ENCODE measurements at places on chromosomes 6 and 20.
A peak's percentile ranks its signal among the peaks of the same experiment; 100 is the strongest.

DNA sequence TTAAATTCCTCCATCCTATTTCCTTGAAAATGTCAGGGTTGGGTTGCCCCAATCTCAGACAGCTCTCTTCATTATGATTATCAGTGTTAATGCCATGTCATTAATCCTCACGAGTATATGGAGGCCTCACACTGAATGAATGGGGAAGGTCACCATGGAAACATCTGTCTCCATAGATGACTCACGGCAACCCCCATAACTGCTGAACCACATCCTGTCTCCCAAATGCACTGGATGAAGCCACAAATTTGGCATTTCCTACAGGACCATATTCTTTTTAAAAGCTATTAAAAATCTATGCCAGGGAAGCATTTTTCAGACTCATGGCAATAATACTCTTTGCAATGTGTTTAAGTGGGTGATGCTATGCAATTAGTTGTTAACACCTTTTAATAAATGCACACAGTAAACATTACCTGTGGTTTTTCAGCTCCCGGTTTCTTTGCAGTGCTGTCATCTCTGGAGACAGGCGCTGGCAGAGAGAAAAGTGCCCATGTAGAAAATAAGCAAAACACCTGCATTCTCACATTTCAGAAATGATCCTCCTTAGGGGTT is 80.1 kb upstream of the PTPRK start:
- no peak for DNase-seq

GRCh38 chr6:122678841-122679240 is 68.6 kb downstream of the PKIB start:
- DNase-seq: no peak

DNA sequence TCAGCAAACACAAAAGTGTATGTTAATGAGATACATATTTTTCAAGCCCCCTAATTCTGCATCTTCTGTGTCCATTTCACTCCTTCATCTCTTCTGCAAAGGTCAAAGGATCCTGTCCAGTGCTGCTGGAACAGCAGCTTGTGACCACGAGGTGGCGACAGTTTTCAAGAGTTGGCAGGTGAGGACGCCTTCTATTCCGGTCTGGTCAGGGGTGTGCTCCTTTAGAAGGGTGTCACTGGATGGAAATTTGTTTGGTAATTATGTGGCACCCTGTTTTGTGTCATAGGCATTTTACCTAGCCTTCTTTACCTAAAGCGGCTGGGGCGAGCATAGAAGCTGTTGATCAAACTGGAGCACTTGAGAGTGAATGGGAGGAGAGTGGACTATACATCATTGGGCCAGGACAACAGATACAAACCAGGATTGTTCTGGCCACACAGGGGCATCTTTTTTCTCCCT is 32.9 kb upstream of the ERVFRD-1 start:
- peak; percentile 29 for DNase-seq

GRCh38 chr6:156848533-156848932 is 71.4 kb downstream of the ARID1B start:
- no peak for DNase-seq

DNA sequence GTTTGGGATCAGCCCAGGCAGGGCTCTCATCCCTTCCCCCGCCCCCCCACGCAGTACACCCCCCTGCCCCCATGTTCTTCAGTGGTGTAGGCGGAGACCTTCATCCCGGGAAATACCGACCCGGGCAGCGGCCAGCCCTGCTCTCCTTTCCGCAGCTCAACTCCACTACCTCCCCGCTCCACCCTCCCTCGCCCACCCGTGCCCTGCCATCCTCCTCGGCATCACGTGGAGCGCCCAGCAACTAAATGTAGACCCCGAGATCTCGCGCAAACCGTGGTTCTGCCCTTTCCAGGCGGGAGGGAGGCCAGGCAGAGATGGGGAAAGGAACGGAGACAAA is 1932.2 kb upstream of the DEFB115 start:
- no peak for DNase-seq

DNA sequence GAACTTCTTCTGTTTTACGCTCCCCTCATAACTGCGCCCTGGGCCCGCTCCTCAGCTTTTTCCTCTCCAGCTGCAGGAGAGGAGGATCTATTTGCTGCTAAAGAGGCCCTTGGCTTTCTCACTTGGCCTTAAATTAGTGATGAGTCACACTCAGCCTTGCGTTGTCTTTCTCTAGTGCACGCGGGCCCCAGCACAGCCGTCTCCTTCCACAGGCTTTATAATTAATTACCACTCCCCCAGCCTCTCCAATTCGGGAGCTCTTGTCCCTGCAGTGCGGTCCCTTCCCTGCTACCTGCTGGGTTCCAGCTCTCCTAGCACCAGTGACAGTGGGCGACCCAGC is 25.2 kb downstream of the PACSIN1 start:
- no peak for DNase-seq

DNA sequence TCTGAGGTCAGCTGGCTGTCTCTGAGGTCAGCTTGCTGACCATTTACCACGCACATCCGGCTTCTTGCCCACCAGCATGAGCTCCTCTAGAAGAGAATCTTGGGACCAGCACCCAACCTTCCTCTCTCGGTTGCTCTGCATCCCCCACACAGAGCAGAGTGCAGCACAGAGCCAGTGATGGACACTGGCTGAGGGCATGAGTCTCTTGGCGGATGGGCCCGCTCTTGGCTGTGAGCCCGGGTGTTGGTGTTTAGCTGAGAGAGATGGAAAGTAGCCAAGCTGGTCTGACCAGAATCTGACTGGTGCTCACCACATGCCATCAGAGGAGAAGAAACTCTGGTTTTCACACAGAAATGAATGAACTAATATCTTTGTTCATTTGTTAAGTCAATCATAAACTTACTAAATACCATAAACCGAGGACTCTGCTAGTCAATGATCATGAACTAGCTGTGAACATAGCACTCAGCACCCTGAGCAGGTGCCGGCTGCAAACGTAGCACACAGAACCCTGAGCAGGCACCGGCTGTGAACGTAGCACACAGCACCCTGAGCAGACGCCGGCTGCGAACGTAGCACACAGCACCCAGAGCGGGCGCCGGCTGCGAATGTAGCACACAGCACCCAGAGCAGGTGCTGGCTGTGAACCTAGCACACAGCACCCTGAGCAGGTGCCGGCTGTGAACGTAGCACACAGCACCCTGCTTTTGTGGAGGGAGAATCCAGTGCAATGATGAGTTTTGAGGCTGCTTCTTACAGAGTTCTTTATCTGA is 10.4 kb upstream of the THBS2 start:
- DNase-seq: no peak

DNA sequence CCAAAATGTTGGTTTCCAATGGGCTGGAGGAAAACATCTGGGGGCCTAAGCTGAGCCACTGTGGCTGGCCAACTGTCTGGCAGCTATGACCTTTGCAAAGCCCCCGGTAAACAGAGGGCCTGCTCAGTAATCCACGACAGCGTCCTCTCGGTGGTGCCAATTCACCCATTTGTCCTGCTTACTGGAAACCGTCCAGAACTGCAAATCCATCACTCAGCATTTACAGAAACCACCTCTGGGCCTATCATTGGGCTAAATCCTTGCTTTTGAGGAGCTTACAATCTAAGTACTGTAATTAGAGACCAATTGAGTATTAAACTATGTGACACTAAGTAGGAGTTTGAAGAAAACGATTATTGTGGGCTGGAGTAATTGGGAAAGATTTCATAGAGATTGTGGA is 31.0 kb downstream of the ADAT2 start:
- DNase-seq: no peak

DNA sequence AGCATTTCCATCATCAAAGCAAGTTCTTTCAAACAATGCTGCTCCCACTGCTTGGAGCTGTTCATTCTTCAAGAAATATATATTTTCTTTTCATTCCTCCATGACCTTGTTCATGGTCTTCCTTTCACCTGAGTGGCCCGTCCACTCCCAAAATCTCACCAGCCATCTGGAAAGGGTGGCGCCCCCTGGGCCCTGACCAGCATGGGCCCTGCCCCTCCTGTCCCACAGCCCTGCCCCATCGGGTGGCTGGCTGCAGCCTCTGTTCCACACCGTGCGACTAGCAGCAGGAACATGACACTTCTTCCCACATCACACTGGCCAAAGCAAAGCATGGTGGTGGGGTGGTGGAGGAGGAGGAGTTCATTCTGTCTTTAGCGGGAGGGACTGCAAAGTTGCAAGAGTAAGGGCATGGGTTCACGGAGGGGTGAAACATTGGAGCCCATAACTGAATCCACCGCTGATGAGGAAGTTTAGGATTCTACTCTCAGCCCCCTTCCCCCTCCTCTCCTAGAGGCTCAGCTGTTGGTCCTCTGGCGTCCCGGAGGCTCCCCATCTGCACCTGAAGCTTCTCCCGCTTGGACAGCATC is 195.2 kb upstream of the SLC24A3 start:
- no peak for DNase-seq

DNA sequence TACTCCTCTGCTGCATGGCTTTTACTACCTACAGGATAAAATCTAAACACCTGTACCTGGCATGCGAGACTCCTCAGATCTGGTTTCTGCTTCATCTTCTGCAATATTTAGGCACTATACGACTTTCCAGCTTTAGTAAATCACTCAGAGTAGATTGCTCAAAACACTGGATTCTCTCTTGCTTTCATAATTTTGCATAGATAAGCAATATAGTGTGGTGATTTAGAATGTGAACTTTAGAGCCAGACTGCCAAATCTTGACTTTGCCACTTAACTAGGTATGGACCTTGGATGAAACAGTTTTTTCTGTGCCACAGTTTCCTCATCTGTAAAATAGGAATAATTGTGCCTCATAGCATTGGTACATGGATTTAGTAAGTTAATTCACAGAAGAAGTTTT is 28.9 kb downstream of the CEP57L1 start:
- DNase-seq: no peak

- no peak for DNase-seq
These were observed 540.7 kb downstream of the HAO1 start for GRCh38 chr20:7399575-7399974.

DNA sequence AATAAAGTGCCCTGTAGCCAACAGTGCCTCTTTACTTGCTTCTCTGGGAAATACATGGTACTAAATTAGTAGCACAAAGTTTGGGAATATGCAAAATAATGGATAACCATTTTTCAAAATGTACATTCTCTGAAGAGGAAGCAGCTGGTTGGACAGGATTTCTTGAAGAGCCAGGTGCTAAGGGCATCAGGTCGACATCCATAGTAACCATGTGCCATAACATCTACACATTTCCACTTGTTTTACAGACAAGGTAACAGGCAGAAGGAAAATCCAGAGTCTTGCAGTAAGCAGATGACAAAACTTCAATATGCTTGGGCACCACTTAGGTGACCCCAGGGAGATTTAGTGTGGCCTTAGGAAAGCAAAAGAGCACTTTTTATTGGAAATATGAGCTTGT is 36.5 kb upstream of the SMIM28 start:
- no peak for DNase-seq

DNA sequence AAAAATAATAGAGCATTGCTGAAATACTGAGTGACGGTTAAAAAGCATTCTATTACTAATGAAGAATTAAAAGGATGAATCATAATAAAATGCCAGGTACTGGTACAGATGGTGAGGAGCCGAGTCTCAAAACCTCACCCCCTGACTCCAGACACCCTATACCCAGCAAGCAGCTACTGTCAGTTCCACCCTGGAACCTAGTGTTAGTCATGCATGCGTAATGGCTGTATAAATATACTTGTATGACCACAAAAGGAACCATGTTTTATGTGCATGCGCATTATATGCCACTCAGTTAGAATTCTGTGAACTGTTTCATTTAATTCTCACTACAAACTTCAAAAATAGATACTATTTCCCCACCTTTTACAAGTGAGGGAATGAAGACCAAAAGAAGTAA is 568.7 kb upstream of the RNF217 start:
- no peak for DNase-seq

GRCh38 chr20:49185071-49185761 is 2.9 kb downstream of the STAU1 start:
- DNase-seq: no peak

GRCh38 chr6:68008445-68008844 is 626.6 kb upstream of the ADGRB3 start:
- no peak for DNase-seq

DNA sequence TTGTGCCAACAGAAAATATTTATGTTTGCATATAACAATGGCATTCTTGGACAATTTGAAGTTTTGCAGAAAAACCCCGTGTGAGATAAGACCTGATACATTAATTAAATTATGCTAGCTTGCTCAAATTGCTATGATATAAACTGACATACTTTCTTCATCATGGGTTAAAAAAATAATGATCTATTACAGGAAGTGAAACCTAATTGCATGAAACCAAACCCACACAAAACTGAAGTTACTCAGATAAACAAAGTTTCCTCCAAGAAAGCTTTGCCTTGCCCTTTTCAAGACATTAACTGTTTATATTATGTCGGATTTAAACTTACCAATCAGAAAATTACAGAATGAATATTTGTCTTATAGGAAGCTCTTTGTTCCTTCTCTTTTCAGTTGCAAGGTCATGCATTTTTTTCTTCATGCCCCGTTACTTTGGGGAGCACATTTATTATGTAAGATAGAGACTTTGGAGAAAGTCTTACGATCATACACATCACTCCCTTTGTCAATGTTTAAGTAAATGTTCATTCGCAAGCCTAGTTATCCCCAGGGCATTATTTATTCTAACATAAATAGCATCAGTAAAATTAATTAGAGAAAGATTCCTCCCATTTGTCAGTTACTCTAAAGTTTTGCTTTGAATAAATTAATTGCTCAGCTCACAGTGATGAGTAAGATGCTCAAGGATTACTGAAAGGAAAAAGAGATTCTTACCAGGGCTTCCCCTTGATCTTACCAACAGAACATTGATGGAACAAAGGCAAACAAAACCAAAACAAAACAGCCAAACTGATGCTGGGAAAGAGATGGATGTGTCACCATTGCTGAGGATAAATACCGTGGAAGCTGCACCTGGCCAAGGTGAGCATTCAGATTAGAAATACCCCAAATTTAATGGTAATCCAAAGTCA is 14.8 kb upstream of the TMEM244 start:
- DNase-seq: no peak
